ENCODE measurements at places on chromosomes 3 and 15.
A peak's percentile ranks its signal among the peaks of the same experiment; 100 is the strongest.

GRCh38 chr3:146679995-146680394 is 74.8 kb upstream of the PLSCR5 start:
- no peak for DNase-seq

DNA sequence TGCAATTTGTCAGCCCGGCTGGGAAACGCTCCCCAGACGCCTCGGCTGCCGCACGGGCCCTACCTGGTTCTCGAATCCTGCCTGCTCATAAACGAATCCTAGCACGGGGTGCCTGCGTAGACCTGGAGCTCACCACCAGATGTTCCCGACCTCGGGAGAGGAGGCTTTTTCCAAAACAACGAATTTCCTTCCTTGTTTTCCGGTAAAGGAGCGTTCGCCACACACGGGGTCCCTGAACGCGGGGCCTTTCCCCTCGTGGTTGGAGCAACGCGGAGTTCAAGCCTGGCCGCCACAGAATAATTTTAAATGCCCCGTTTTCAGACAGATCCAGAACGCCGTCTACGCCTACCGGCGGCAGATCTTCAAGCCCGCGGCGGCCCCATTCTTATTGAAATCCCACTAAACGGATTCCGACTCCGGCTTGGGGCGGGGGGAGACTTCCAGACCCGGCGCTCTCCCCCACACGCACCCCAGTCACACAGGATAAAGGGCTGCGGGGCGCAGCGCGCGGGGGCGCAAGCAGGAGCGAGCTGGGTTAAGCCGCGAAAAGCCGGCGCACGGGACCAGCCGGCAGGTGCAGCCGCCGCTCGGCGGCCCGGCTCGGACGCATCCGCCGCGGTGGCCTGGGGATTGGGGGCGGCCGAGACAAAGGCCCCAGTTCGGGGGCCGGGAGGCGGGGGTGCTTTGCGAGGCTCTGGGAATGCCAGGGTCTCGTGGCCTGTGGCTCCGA is 895 bp downstream of the GATA2 start:
- DNase-seq, result peak; percentile 47

- DNase-seq, result peak; percentile 14
These were observed 37.4 kb downstream of the FRMD5 start for GRCh38 chr15:44157679-44158078.

DNA sequence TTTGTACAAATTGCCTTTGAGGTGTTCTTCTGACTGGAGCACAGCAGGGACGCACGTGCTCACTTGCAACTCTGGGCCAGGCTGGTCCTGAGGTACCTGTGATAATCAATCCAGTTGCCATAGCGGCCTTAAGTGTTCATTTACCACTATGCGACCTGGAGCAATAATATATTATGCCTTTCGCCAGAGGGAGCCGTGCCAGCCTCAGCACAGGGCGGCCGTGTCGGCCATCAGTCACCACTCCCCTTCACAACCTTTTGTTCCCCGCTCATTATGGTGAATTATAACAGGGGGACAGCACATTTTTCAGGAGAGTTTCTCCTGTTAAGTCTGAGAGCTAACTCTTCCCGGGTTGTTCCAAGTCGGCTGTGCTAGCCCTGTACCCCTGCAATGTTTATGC is 289.7 kb downstream of the RORA start:
- no peak for DNase-seq

DNA sequence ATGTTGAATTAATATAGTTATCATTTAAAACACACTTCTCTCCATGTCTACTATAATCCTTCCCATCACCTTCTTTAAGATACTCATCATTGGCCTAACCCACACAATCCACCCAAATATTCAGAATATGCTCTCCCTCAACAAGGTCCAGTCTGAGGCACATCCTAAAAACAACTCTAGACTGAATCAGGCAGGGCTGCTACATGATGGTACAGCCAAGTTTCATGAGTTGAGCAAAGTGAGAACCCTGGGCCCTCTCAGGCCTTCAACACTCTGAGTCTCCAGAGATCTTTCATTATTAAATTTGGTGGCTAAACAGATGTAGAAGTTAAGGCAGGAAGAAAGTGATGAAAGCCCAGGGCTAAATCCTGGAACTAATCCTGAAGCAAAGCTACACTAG is 16.2 kb downstream of the ZNF148 start:
- DNase-seq, result no peak

DNA sequence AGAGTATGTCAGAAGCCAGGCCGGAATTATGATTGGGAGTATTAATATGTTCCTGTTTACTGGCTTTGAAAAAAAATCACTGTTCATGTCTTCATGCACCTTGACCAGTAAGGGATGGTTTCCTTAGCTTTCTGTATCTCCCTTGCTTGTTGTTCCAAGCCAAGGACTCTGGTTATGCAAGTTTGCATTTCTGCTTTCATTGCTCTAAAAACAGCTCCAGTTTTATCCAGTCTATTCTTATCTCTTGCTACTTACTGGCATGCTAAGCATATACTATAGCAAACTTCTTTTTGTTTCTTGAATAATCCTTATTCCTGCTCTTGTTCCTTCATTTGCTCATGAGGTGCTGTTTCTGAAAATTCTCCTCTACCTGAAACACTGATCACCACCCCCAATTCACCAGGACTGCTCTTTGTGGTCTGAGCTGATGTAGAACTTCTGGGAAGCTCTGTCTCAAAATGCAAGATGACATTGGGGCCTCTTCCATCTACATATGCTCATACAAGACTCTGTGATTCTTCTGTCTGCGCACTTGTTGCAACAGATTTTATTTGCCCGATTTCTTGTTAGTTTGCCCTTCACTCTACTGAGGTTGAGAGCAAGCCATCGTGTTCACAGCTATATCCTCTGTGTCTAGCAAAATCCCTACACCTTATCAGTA is 173.0 kb downstream of the EBLN2 start:
- no peak for DNase-seq

DNA sequence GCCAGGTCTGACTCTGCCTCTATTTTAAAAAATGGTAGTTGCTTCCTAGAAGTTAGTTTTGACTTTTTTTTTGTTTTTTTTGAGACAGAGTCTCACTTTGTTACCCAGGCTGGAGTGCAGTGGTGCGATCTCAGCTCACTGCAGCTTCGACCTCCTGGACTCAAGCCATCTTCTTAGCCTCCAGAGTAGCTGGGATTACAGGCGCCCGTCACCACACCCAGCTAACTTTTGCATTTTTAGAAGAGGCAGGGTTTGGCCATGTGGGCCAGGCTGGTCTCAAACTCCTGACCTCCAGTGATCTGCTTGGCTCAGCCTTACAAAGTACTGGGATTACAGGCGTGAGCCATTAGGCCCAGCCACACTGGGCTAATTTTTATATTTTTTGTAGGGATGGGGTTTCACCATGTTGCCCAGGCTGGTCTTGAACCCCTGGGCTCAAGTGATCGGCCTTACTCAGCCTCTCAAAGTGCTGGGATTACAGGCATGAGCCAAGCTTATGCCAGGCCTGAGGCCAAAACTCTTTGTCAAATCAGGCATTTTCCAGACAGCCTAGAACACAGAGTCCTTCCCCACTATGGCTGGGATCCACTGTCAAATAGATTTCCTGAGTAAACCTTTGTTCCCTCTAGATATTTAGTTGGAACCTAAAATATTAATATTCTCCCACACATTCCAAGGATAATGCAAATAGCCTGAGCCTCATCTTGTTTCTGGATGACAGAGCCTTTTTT is 13.7 kb downstream of the C3orf62 start:
- DNase-seq, result no peak

- DNase-seq, result no peak
These were observed 92.2 kb downstream of the SV2B start for GRCh38 chr15:91192285-91192684.

DNA sequence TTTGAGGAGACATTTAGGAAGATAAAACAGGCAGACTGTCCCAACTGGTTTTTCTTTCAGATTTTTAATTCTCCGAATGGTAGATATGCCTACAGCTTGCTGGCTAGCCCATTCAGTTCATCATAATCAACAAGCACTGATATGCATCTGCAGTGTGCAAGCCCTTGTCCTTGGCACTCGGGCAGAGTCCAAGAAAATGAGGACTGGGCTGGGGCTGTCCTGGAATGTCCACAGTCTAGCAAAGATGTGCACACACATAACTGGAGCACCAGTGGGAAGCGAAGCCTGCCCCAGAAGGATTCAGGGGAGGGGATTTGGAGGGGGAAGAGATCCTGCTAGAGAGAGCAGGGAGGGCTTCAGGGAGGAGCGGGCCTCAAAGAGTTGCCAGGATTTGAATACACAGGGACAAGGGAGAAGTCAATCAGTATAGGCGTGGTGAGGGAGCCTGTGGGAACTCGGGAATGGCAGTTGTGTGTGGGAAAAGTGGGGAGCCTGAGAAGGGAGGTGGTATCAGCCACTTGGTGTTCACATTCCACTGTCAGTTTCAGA is 8.7 kb downstream of the FAH start:
- no peak for DNase-seq

GRCh38 chr3:78494851-78495250 is 1272.9 kb downstream of the ROBO1 start:
- peak; percentile 82 for DNase-seq

GRCh38 chr15:62858343-62858742 is 184.2 kb upstream of the TPM1 start:
- no peak for DNase-seq

- DNase-seq, result no peak
These were observed 136.6 kb downstream of the TGFBR2 start for GRCh38 chr3:30742796-30743619.

DNA sequence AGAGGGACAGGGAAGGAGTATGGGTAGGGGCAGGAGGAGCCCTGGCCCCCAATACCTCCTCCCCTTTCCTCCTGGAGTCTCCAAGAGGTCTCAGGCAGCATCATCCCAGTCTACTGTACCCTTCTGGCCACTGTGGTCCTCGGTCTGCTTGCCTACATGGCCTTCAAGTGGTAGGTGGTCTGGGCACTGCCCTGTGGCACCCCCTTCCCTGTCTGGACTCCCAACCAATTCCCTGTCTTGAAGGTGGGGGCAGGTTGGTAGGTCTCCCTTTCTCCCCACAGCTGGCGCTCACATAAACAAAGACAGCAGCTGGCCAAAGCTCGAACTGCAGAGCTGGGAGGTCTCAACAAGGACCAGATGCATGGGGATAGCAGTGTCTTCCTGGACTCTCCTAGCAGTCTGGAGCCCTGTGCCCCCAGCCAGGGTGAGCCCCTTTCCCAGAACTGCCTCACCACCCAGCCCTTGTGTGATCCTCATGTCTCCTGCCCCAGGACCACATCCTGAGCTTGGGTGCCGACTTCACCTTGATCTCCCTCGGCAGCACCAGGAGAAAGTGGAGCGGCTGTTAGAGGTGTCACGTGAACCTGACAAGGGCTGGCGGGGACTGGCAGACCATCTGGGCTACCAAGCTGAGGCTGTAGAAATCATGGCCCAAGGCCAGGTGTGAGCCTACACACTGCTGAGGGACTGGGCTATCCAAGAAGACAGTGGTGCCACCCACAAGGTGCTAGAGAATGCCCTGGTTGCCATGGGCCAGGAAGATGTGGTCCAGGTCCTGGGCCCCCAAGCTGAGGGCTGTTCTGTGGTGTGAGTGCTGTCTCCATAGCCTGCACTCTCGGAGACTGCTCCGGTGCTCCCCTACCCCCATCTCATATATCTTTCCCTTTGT is 33.1 kb downstream of the NBEAL2 start:
- no peak for DNase-seq

- DNase-seq, result no peak
These were observed 5.8 kb downstream of the KLHL25 start for GRCh38 chr15:85788771-85789495.

GRCh38 chr3:177060492-177060891 is 136.8 kb downstream of the TBL1XR1 start:
- no peak for DNase-seq

- DNase-seq, result no peak
These were observed 9.7 kb upstream of the XIRP1 start for GRCh38 chr3:39202094-39202493.

DNA sequence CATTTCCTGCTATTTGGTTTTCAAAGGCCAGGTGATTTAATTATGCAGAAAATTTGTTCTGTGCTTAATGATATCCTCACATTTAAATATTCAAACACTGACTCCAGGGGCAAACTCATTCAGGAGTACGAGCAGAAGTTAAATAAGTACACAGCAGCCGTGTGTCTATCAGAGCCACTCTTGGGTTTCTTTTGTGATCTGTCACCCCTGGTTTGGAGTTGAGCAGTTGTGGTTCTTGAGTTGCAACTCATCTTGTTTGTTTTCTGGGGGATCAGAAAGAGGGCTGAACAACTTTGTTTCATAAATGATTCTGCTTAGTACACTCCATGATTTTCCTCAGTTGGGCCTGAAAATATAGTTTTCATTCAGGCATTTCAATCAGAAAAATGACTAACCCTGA is 25.7 kb upstream of the PPP4R2 start:
- no peak for DNase-seq

All from right lung (tissue), 10 donors.